Activated CD8-positive, alpha-beta memory T cell treated with anti-CD3 and anti-CD28 coated beads, Interleukin-2, amount 10 ng/mL, durations not matched to agents 7 days and 5 days (primary cell): ENCODE measurements at places on chromosomes 5 and 9.

- DNase-seq: no peak
Measured at GRCh38 chr5:95261437-95262175, 23.3 kb downstream of the MCTP1 start.

GRCh38 chr9:88011005-88011766, 36.9 kb upstream of the CDK20 start:
- no peak for DNase-seq

DNA sequence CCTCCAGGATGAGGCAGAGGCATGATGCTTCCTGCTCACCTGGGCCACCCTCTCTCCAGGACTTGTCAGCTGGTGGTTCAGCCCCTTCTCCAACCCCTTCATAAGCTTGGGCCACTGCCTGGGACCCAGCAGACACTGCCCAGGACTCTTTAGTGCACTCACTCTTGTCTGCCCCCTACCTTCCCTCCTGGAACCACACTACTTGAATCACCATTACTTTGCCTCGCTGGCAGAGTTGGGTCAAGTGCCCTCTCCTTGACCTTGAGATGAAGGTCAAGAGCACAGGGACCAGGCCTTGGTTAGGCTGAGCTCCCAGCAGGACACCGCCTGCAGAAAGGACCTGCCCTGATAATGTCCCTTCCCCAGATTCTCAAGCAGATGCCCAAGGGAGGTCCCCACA, 8.5 kb upstream of the ENDOG start:
- no peak for DNase-seq

- DNase-seq: no peak
Measured at GRCh38 chr5:162684145-162684544, 616.6 kb downstream of the GABRG2 start.

- DNase-seq: peak; percentile 91
Measured at GRCh38 chr5:1633605-1634336, 110.0 kb upstream of the LPCAT1 start.

DNA sequence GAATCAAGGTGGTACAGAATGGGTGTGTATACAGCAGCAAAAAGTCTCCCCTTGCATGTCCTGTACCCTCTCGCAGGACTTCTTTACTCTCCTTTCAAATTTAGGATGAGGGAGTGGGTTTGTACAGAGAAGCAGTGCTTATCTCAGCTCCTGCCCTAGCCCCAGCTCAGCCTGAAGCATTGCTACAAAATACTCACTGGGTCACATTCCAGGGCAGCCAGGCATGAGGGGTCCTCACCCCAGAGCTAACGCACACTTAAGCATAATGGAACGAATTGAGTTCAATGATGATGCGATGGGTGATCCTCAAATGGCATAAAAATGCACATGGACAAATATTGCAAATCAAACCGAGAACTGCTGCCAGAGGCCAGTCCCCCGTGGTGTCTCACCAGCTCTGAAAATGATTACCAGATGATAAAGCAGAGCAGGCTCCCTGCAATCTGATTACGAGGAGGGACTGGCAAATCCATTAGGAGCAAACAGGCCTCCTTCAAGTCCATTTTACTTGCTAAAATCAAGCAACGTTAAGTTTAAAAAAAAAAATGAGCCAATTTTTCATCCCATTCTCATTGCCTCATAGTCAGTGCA, 231.6 kb upstream of the TAS2R1 start:
- no peak for DNase-seq
